H54 (cell line): ENCODE measurements at places on chromosomes 4 and X.

GRCh38 chr4:61332693-61333092 is 132.6 kb downstream of the ADGRL3 start:
- DNase-seq = no peak

GRCh38 chrX:38675856-38676255 is 114.5 kb downstream of the TSPAN7 start:
- no peak for DNase-seq

- no peak for DNase-seq
Measured at GRCh38 chrX:18997916-18998315, 14.0 kb upstream of the PHKA2 start.

- no peak for DNase-seq
Measured at GRCh38 chr4:53118676-53119075, 247.2 kb downstream of the SCFD2 start.

DNA sequence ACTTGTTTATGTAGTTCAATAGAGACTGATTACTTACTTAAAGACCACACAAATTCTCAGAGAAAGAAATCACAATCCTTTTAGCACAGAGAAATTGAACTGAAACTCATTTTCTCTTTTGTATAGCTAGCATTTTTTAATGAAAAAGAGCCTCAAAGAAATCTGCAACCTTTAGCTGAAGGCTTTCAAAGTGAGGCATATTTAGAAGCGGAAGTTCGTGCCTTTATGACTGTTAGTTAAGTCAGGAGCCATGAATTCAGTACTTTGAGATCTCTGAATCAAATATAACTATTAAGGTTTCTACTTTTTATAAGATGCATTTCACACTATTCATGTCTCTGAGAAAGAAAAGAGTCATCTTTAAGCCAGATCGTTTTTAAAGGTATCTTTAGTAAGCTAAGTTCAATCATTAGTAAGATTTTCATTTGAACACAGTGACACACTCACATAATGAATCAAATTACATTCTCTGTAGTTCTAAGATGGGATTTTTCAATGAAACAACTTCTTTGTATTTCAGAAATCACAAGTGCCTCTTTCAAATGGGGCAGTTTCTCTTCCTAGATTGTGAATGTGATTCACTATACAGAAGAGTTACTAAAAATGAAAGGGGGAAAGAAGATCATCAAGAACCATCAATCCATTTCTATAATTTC is 61.4 kb downstream of the SMARCA1 start:
- DNase-seq = no peak

DNA sequence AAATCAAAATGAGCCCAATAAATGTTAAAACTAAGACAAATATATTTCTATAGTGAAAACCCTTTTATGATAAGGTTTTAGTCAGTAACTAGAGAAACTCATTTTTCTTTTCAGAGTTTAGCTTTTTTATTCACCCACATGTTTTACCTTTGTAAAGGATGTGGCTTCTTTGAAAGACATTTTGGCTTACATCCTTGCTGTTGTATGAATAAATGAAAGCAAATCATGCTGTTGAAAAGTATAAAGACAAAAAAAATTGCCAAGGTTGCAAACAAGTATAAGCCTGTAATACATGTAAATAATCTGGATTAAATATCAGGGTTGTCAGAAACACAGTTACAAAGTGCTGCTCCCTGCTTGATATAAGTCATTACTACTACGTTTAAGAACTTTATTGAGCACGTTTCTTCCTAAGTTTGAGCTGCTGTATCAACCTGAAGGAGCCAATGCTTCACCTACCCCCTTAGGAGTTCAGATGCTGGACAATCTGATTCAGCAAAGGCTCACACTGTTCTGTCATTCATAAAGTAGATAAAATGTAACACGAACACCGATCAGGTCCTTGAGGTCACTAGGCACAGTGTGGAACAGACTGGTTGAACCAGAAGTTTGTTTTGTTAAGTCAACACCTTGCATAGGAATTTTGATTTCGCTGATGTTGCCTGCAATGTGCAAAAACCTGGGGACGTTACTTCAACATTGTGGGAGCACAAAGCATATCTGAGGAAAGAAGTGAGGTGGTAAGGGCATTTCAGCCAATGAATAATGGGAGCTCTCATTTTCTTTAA is 321.2 kb upstream of the BMP3 start:
- DNase-seq = no peak

DNA sequence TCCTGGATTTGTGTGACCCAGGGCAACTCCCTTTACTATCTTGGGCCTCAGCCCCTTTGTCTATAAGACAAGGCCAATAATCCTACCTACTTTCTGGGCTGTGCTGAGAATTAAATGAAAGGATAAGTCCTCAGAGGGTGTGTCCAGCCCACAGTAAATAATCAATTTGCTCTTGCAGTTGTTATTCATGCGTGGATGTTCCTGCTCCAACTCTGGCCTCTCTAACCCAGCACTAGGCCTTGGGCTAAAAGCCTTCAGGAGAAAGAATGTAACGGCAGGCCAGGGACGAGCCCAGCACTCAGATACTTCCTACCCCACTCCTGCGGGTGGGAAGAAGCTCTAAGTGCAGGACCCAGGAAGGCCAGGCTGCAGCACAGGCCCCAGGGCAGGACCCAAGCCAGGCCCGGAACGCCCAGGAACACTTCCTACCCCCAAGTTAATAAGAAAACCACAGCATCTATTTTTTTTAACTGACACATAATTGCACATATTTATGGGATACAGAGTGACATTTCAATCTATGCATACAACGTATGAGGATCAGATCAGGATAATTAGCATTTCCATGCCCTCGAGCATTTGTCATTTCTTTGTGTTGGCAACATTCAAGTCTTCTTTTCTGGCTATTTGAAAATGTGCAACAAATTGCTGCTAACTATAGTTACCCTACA is 179.6 kb upstream of the RBPJ start:
- DNase-seq = no peak

GRCh38 chr4:23323436-23323835 is 566.4 kb downstream of the PPARGC1A start:
- no peak for DNase-seq
